ENCODE measurements at places on chromosomes 6 and 20. TPM values are rescaled to one million over a fixed set of nuclear protein-coding genes. Genes with fewer than 3 reads are reported as not detected.

GRCh38 chr6:133512410-133513016 is 271.4 kb downstream of the EYA4 start:
- DNase-seq: peak; percentile 62

DNA sequence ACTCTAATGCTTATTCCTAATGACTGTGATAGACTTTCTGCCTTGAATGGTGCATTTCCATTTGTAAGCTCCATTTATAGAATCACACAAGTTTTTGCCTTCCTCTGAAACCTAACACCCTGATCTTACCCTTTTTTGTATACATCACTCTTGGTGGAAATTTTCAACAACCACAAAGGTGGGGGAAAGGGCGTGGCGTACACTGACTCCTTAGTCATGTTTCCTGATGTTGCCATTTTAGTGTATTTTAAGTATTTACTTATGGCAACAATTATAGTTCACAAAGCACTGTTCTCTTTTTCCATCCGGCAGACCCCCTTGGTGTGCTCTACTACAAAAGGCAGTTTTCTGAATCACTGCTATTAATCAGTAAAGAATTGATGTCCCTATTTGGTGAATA is 92.0 kb downstream of the ATXN1 start:
- DNase-seq: peak; percentile 67

DNA sequence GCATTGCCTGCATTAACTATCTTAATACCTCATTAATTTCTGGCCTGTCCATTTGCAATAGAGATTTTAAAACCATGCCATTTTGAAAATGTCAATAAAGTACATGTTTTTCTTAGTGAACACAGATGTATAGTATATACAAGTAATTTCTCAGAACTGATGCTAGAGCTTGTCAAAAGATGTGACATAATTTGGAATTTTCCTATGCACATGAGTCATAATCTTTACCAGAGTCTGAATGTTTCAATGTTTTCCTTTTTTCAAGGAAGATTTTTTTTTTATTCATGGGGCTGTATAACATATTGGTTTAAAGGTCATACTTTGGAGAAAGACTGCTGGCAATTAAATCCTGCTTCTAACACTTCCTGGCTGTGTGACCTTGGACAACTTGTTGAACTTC is 1347.5 kb upstream of the ADGRB3 start:
- DNase-seq: no peak

DNA sequence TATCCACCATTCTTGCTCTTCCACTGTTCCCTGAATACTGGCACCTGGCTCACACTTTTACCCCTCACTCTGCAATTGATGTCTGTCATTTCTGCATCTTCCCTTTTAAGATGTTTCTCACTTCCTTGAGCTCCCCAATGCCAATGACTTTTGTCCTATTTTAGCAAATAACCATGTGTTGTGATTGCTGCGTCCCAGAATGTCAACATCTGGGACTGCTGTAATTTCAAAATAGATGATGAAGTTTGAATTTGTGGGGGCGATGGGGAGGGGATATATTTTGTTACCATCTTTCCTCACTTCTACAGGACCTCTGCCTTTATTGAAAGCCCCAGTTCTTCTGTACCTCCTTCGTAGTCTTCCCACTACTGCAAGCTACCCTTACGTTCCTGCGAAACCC is 40.0 kb upstream of the ADGRF5 start:
- DNase-seq: no peak

DNA sequence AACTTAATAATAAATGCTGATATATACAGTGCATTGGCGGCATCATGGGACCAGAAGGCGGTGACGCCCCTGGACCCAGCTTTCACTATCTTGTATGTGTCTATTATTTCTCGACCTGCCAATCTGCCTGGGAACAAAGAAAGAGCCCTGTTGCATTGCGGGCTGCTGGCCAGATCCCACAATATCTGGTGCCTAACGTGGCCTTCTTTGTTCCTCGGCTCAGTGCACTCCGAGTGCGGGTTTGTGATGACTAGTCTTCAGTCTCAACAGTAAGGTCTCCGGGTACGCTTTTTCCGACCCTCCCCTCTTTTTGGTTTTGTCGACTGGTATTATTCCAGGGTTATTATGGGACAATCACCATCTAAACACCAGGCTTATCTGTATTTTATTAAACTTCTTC is 291.5 kb downstream of the TBC1D32 start:
- no peak for DNase-seq

- DNase-seq: no peak
Measured at GRCh38 chr6:144559865-144560593, 274.9 kb downstream of the UTRN start.

- DNase-seq: no peak
Measured at GRCh38 chr6:150710236-150710635, 110.6 kb downstream of the PLEKHG1 start.

GRCh38 chr6:3175715-3176402 is 18.5 kb upstream of the TUBB2A start:
- no peak for DNase-seq

DNA sequence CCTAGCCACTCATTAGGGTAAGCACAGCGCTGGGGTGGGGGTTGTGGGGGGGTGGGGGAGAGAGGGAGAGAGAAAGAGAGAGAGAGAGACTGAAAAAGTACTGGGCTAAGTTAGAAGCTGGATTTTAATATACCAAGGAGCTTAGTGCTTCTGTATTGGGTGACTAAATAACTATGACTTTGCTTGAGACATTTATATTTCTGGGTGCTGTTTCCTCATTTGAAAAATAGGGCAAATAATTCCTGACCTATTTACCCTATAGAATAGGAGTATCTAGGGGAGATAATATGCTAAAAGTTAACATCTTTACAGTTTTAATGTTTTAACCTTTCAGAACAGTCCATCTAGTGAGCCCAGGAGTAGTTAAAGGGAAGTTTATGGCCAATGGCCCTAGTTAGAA is 7.7 kb downstream of the NKAIN2 start:
- no peak for DNase-seq

- no peak for DNase-seq
Measured at GRCh38 chr20:6238421-6238820, 115.6 kb upstream of the FERMT1 start.

DNA sequence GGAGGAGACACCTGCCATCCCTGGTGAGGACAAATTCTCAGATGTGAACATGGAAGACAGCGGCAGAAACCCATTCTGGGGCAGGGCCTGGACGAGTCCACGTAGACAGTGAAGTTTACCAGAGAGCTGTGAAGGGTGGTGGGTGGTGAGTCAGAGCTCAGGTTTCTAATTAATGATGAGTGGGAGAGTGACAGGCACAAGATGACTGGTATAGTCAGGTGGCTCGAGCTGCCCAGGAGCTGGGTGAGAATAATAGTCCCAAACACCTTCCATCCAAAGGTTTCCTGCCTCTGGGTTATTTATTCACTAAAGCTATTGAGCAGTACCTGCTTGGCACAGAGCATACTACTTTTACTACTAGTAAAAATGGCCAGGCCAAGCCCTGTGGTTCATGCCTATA is 6.0 kb downstream of the TLDC2 start:
- DNase-seq: no peak

DNA sequence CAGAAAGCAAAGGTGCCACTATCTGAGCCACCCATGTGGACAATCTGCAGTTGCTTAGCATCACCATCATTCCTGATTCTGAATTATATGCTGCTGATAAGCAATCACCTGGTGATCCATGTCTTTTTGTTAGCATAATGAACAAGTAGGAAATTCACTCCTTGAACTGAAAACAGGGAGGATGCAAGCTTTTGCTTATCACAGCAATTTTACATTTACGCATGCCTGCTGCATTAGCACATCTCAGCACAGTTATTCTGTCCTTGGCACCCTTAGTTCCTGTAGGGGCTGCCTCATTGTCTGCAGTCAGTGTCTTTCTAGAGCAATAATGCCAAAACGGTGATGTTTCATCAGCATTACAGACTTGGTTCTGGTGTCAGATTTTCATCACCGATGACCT is 162.6 kb downstream of the KIF16B start:
- DNase-seq: no peak

DNA sequence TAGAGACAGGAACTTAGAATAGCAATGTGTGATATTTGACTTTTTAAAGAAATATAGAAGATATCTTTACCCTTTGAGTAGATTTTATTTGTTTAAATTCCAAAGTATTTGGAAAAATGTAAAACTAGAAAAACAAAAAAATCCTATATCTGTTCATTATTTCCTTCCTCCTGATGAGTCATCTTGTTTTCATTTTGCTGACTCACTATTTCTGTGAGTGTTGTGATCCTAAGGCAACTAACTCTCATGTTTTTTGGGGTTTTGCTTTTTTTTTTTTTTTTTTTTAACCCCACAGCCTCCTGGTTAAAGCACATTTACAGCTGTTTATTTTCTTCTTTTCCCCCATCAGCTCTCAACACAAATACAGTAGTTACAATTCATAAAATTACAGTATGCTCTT is 37.8 kb upstream of the THEMIS start:
- DNase-seq: peak; percentile 87

- no peak for DNase-seq
Measured at GRCh38 chr6:138601128-138601527, 101.8 kb upstream of the NHSL1 start.

GRCh38 chr6:33123732-33124524 is 48.1 kb downstream of the HLA-DPB1 start:
- DNase-seq: no peak

GRCh38 chr6:33857932-33858475 is 54.2 kb upstream of the MLN start:
- no peak for DNase-seq

GRCh38 chr20:35820715-35821114 is 48.9 kb downstream of the PHF20 start:
- DNase-seq: no peak

DNA sequence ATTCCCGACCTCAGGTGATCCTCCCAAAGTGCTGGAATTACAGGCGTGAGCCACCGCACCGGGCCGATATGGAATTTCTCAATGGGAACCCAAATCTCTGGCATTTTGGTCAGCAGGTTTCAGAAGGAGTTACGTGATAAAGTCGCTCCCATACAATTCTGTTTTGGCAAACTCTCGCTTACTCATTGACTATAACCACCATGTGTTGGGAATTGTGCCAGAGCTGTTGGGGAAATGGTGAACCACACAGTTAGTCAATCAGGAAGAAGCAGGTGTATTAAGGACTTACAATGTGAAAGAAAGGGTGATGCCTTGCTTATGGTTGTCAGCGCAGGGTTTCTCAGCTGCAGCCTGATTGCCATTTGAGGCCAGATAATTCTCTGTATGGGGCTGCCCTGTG is 410.5 kb downstream of the QKI start:
- no peak for DNase-seq

- no peak for DNase-seq
Measured at GRCh38 chr6:170116636-170117035, 174.2 kb downstream of the DLL1 start.

GRCh38 chr6:156167016-156167624 is 610.1 kb upstream of the ARID1B start:
- no peak for DNase-seq

DNA sequence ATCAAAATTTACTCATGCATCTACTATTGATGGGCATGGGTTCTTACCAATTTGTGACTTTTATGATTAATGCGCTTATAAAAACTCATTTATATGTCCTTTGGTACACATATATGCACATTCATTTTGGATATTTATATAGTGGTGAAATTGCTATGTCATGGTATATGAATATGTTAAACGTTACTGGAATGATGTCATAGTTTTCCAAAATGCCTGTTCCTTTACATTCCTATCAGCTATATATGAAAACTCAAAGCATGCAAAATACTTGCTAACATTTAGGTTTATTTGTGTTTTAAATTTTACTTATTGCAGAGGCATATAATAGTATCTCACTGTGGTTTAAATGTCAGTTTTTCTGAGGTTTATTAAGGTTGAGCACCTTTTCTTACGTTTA is 1403.1 kb downstream of the HACE1 start:
- no peak for DNase-seq

GRCh38 chr6:148138573-148138972 is 204.1 kb upstream of the SASH1 start:
- DNase-seq: no peak

GRCh38 chr6:34131326-34132290 is 14.3 kb downstream of the GRM4 start:
- no peak for DNase-seq

- no peak for DNase-seq
Measured at GRCh38 chr6:33925936-33926335, 122.1 kb upstream of the MLN start.

GRCh38 chr20:58944610-58945009 is 36.4 kb upstream of the NELFCD start:
- DNase-seq: no peak

DNA sequence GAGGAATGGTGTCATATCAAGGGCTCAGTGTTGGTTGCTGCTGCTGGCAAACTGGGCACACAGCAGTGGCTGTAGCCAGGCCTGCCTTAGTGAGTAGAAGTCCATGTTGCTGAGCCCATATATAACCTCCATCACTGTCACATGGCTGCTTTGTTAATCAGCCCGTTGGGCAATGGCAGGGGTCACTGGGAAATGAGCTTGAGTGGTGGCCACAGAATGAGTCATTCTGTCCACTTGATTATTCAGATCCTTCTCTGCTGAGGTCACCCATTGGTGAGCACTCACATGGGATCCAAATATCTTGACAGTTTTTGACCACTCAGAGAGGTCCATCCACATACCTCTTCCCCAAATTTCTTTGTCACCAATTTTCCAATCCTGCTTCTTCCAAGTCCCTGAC is 898.9 kb upstream of the EYS start:
- DNase-seq: no peak

- peak; percentile 47 for DNase-seq
Measured at GRCh38 chr6:2818593-2818992, 23.1 kb downstream of the SERPINB1 start.

GRCh38 chr20:60729135-60729900 is 522.7 kb upstream of the CDH4 start:
- DNase-seq: no peak

DNA sequence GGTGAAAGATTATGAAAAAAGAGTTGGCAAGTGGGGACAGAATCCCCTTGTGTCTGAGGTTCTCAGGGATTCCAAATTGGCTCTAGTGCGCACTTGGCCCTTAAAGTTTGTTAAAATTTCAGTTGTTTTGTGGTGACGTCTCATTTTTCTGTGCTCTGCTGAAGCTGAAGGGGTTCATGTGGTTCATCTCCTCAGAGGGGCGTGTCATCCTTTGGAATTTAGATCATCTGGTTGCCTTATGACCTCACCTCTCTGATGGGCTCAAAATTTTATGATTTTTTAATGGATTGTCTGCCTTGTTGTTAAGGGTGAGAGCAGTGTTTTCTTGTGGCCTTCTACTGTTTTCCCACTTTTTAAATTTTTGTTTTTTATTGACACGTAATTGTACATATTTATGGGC is 20.3 kb downstream of the CYB5R4 start:
- no peak for DNase-seq

- DNase-seq: no peak
Measured at GRCh38 chr6:39925931-39926290, 8.4 kb downstream of the MOCS1 start.

The SPEF1 gene
- under 0.01 TPM for total RNA-seq

The PRICKLE4 gene
- total RNA-seq: 4.6 TPM

The HAO1 gene
- total RNA-seq: not detected

The CNR1 gene
- under 0.01 TPM for total RNA-seq

The SNAI1 gene
- total RNA-seq: 1.1 TPM

The ANKEF1 gene
- 1.3 TPM for total RNA-seq

The RAET1E gene
- under 0.01 TPM for total RNA-seq

The PARD6B gene
- 1.1 TPM for total RNA-seq

The MCHR2 gene
- total RNA-seq: not detected

The ZBP1 gene
- 0.54 TPM for total RNA-seq

The WFDC10B gene
- not detected for total RNA-seq

The SOX18 gene
- total RNA-seq: 0.54 TPM

The RAB44 gene
- 10.5 TPM for total RNA-seq

The DDX39B gene
- total RNA-seq: 571 TPM

The C6orf52 gene
- total RNA-seq: not detected

Data from hematopoietic multipotent progenitor cell (in vitro differentiated cells).